Kidney tubule cell (primary cell): ENCODE measurements at places on chromosomes 16 and 17.

DNA sequence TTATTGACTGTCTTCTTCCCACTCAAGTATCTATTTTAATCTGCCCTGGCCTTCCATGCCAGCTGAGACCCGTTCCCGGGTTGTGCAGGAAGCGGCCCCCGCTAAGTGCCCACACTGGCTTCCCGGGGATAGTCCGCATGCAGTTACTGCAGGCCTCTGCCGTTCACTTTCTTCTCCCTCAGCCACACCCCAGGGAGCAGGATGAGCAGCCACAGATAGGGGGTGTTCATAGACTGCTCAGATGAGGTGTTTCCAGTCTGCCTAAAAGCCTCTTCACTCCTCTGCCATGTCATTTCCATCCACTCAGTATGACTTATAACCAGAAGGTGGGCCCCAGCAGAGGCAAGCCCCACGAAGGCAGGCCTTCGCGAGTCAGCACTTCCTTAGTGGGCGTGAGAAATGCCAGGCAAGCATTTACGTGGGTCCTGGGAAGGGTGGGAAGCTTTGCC lies 7.7 kb downstream of the MED9 start:
- peak; percentile 32 for DNase-seq

DNA sequence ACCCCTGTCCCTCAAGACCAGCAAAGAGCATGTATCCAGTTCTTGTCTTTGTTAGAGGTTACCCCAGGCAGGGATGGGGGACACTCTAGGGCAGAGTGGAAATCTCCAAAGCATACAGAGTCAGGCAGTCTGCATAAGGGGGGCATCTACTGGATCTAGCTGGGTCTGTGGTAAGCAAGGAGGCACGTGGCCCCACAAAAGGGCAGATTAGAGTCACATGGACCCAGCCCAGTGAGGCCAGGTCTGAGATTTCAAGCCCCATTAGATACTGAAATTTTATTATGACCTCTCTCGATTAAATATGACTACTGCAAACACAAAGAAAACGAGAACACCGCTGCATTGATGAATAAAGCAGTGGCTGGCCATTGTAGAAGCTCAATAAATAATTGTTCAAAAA lies 1.6 kb upstream of the GPR139 start:
- DNase-seq = no peak

DNA sequence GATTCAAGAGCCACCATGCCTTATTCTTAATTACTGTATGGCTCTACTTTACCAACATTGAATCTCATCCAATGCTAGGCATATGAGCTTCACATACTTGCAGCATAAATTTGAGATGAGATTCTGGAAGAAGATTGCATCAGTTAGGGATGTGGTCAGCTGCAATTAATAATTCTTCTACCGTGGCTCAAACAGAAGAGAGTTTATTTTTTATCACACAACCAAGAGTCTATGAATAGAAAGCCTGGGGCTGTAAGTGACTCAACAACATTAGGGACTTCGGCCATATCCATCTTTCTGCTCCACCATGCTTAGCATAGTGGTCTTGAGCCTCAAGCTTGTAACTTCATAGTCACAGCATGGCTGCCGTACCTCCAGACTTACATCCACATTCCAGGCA lies 179.4 kb upstream of the IRX6 start:
- DNase-seq = no peak

DNA sequence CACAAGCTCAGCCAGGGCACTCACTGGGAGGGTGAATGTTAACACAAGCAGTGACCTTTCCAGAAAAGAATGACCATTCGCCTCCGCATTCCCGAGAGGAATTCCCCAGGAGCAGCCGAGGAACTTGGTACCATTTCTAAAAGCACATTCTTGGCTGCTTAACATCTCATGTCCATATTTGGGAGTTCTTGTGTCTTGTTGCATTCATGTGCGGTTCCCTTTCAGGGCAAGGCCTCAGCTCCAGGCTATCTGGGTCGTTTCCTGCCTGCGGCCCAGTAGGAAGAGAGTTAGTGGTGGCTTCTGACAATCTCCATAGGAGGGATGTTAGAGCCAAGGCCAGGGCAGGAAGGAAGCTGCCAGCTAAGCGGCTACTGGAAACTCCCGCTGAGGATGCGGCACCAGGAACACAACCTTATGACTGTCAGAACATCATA lies 27.8 kb upstream of the MEAK7 start:
- DNase-seq = peak; percentile 100

GRCh38 chr17:61504697-61505096 lies 52.5 kb downstream of the TBX4 start:
- DNase-seq = peak; percentile 80

DNA sequence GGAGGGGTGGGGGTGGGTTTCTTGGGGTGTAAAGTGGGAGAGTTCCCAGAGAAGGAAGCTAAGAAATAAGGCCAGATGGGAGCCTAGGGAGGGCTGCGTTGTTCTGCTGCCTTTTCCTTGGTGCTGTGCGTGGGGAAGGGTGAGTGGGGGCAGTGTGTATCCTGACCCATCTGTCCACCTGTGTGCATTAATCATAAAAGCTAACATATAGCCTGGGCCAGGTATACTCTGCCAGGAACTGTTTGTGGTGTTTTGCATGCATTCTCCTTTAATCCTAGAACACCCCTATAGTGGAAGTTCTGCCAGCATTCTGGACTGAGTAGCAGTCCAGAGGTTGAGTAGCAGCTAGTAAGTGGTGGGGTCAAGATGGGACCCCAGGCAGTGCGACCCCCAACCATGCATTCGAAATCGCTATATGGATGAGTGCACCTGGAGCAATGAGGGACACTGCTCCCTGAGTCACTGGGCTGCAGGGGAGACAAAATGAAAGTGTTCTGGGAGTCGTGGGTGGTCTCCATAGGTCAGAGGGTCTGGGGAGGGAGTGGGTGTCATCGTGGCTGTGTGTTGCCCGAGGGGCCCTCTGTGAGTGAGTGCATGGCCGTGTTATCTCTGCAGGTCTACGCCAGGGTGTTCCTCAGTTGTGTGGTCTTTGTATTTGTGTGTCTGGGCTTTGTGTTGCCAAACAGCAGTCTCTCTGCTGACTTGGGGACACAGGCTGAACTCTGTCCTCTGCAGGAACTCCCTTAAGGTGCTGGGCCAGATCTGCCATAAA lies 1.3 kb downstream of the ERBB2 start:
- peak; percentile 28 for DNase-seq

- no peak for DNase-seq
Observed at GRCh38 chr17:66399441-66399840, 97.0 kb downstream of the PRKCA start.

DNA sequence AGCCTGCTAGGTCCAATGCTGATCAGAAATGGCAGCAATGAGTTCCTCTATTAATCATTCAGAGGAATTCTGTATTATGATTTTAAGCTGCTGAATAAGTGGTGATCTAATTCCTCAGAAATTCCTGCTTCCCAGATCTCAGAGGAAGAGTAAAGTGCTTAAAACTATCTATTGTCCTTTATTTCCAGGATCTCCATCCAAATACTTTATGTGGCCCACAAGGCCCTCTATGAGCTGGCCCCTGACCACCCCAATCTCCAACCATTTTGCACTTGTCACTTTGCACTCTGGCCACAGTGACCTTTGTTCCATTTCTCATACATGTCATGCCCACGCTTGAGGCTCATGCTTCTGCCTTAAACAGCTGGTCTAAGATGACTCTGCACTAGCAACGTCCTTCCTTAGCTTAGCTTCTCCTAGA lies 93.7 kb downstream of the CA10 start:
- peak; percentile 77 for DNase-seq

GRCh38 chr16:87100306-87101058 lies 216.7 kb downstream of the C16orf95 start:
- DNase-seq = no peak

DNA sequence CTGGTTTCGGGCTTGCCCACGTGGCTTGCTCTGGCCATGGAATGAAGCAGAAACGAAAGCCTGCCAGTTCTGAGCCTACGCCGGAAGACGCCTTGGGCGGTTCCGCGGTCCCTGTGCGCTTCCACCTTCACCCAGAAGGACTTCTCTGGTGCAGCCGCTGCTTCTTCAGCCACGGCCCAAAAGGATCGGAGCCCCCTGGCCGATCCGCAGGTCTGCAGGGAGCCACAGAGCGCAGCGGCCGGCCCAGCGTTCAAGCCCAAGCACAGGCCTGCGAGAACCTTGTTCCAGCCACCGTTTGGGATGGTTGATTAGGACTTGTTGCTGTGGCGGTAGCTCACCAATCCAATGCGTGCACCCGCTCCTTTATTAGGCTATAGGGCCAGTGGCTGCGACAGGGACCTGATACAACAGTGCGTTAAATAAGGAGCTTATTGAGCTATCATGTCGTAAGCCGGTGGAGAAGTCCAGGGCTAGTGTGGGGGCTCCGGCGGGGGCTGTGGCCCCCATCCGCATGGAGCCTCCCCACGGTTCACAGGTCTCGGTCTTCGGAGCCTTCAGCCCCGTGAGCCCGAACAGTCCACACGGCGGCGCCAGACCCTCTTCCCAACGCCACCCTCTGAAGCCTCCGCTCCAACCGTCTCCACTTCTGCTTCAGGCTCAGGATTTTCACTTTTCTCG lies 10.2 kb upstream of the MPP2 start:
- no peak for DNase-seq

GRCh38 chr17:29483503-29483902 lies 83.3 kb downstream of the ABHD15 start:
- DNase-seq = no peak

DNA sequence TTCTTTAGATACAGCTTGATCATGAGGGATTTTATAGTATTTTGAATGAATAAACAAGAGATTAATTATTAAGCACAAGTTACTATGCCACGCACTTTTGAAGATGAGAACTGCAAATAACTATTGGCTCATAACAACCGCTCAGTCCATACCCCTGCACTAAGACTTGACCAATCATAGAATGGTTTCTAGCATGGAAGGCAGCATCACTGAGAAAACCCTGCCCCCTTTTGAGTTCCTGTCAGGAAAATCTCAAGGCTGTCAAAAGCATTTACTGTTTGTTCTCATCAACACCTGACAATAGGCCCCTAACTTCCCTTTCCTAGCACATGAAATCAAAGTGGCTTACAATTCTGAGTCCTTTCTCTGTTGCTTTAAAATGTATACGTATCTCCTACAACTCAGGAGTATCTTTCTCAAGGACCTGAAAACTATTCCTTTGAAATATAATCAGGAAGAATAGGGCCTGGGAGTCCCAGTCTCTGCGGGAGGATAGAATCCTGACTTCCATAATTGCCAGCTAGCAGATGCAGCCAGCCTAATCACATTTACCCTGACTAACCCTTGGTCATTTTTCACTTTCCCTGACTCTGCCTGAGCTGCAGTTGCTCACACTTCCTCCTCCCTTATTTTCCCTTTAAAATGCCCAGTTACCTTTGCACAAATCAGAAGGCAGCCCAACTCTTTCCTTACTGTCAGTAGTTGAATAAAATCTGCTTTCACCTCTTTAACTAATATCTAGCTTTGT lies 9.1 kb upstream of the MMD start:
- DNase-seq = peak; percentile 69

- DNase-seq = no peak
Observed at GRCh38 chr16:2205967-2206313, 686 bp downstream of the MLST8 start.

DNA sequence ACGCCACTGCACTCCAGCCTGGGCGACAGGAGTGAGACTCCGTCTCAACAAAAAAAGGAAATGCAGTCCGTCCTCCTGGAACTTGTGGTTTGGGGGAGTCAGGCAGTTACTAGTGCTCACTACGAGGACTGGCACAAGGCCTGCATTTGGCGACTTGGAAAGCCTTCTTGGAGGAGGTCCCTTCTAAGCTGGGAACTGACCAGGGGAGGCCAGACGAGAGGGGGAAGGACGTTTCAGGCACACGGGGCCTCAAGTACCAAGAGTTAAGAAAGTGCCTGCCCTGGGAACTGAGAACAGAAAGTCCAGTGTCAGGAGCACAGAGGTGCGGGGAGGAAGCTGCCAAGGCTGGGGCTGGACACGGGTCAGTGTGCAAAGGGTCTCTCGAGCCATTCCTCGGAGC lies 89.9 kb downstream of the ABR start:
- peak; percentile 17 for DNase-seq

DNA sequence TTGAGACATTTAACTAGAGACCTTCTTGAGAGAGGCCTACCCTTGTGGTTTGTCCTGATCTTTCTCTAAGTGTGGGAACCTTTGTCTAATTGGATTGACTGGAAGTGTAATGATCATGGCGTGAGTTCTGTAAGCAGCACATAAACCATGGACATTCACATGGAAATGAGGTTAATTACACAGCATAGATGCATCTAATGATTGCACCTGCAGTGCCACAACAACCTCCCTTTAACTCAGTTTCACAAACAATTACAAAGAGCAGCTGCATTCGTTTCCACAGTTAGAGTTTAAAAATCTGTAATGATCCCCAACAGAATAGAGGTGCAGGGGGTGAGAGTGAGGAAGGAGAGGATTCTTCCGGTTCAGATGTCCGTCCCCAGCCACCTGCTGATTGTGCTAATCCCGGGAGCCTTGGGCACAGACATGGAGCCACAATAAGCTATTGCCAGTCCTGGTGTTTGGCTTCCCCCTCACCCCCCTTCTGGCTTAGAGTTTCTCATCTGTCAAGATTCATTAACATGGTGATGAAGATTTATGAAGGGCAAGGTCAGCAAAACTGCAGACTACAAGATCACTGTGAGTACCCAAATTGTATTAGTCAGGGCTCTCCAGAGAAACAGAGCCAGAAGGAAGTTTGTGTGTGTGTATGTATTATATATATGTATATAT lies 659.2 kb upstream of the SOX9 start:
- DNase-seq = no peak

- no peak for DNase-seq
Observed at GRCh38 chr17:81287152-81287551, 8.0 kb downstream of the SLC38A10 start.

GRCh38 chr16:1152123-1152638 lies 725 bp upstream of the CACNA1H start:
- DNase-seq = no peak

GRCh38 chr17:60664022-60664421 lies 13.6 kb upstream of the BCAS3 start:
- no peak for DNase-seq

DNA sequence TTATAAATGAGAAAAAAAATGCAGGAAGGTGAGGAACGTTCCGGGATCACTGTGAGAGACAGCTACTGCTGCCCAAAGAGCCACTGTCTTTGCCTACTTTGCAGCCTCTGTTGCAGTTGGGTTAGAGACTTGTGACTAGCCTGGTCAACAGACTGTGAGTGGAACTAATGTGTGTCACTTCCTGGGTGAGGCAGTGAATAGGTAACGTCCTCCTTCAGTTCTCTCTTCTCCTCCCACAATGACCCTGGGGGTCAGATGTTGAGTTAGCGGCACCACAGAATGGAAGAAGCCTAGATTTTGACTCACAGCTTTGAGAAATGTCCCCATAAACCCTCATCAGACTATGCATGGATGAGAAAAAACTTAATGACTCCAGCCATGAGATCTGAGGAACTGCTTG lies 5.2 kb downstream of the C16orf46 start:
- DNase-seq = peak; percentile 84

- no peak for DNase-seq
Observed at GRCh38 chr17:38619937-38620550, 14.3 kb upstream of the SRCIN1 start.
